Stimulated activated CD8-positive, alpha-beta memory T cell treated with anti-CD3 and anti-CD28 coated beads, Interleukin-15, amount 100 ng/mL, for 4 hours (primary cell): ENCODE measurements at places on chromosomes 4 and X.

GRCh38 chr4:152166567-152166966 is 369.3 kb downstream of the FBXW7 start:
- no peak for DNase-seq

DNA sequence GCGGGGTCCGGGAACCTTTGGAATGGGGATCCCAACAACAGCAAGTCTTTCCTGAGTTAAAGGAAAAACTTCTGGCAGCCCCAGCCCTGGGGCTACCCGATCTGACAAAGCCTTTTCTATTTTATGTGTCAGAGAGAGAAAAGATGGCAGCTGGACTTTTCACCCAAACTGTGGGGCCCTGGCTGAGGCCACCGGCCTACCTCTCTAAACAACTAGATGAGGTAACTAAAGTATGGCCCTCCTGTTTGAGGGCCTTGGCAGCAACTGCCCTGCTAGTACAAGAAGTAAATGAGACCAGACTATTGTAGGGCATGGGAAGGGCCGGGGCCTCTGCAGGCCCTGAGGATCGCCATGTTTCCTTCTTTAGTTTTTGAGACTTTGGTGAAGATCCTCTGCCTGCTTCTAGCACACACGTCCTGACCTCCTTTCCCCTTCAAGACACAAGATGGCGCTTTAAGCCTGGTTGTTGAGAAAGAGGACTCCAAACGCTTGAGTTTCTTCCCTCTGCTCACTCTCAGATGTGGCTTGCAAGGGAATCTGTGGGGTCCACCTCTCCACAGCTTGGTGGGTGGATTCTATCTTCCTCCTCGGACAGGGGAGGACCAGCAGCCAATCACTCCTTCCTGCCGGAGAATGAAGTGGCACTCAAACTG is 18.5 kb upstream of the DRD5 start:
- peak; percentile 3 for DNase-seq

GRCh38 chr4:153318696-153319320 is 25.7 kb upstream of the MND1 start:
- DNase-seq, result no peak

GRCh38 chr4:107115185-107115847 is 79.2 kb upstream of the DKK2 start:
- no peak for DNase-seq

DNA sequence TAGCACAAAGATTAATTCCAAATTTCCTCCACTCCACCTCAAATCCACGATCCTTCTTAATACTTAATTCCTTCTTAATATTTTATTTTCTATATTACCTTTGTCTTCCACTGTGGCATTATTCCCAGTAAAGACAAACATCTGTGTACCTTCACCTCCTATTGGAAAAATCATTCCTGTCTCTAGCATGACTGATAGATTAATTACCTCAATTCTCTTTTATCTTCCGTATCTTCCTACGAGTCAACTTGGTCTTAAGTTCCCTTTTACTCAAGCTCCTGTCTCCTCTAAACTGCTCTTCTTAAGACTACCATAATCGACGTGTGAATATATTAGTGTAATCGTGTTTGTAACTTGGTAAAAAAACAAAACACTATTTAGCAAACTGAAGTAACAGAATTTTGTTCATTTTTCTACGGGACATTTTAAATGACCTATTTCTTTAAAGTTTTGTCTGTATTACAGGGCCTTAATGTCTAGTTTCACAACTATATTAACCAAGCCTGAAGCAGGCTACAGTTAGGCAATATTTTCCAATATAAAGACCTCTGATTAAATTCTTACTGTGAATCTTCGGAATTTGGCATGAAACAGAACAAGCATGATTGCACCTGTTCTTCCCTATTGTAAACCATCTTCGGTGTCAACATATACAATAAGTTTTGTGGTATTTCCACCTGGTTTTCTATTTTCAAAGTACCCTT is 1.1 kb upstream of the USP38 start:
- no peak for DNase-seq

GRCh38 chr4:147825451-147826287 is 93.8 kb downstream of the ARHGAP10 start:
- no peak for DNase-seq

DNA sequence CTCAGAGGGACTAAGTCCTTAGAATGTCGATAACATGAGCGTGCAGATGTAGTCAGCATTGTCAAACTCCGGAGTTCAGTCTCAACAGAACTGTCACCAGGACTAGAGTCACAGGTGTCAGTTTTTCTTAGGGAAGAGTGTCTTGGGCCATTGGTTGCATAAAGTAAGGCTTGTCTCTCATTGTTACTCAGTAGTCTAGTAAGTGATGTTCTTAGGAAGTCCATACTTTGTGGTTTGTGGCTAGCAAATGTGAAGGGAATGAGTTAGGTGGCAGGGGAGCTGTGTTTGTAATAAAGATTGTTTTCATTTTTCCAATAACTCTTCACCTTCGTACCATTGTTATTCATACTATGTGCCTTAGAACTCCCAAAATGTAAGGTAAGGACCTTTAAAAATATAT is 119.6 kb downstream of the AFF2 start:
- DNase-seq, result no peak

DNA sequence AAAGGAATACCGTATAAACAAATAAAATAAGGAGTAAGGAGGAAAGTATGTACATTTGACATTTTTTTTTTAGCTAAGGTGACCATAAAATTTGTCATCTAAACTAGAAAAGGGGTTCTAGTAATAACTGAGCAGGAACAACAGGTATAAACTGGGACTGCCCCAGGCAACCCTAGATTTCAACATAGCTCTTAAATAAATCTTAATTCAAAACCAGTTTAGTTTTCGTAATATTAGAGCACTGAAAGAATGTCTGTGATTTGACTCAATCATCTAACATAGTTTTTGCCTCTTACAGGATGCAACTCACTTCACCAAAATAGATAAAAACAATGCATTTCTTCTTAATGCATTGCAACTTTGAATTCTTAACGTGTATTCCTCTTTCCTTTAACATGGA is 257.7 kb downstream of the ADAMTS3 start:
- no peak for DNase-seq

DNA sequence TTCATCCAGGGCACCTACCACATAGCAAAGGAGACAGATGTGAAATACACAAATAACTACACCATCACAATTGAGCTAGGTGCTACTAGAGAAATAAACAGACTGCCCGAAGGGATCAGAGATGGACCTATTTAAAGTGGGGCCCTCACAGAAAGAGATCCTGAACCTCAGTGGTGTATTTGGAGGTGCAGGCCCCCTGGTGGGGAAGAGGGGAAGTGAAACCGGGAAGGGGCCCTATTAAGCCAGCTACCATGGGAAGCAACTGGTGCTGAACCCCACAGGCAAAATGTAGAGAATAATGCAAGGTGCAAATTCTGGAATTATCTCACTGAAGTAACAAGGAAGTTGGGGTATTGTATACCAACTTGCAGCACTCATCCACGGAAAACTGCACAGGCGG is 78.6 kb upstream of the FAM9A start:
- no peak for DNase-seq

GRCh38 chr4:173827707-173828106 is 297.7 kb upstream of the HAND2 start:
- no peak for DNase-seq

DNA sequence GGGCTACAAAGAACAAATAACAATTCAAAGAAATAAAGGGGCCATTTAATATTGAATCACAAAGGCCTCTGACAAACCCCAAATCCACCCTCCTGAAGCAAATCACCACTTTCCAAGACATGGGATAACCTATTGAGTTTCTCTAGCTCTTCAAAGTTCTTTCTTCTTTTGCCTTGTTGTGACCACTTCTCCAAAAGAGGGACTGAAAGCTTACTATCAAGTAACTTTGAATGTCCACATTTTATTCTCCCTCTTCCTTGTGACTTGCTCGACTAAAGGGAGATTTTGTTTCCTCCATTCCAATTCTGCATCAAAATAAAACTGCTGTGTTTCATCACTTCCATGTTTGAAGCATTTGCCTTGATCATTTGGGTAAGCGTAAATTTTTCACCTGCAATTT is 166.6 kb upstream of the SLC7A11 start:
- no peak for DNase-seq

DNA sequence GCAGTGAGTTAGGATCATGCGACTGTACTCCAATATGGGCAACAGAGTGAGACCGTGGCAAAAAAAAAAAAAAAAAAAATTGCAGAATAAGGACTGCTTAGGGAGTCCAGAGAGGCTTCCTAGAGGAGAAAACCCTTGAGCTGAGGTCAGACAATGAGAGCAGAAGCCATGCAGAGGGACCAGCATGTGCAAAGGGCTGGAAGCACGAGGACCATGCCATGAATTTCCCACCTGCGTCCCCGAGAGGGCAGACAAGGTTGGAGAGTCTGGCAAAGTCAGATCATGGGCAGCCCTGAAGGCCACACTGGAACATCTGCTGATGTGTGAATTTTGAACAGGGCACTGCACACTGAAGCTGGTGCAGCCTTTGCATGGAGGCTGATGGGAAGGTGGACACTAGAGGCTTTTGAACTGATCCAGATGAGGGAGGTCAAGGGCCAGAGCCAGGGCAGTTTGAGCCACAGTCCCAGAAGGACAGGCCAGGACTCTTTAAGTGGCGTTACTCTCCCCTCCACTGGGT is 6.5 kb upstream of the JAKMIP1 start:
- no peak for DNase-seq

DNA sequence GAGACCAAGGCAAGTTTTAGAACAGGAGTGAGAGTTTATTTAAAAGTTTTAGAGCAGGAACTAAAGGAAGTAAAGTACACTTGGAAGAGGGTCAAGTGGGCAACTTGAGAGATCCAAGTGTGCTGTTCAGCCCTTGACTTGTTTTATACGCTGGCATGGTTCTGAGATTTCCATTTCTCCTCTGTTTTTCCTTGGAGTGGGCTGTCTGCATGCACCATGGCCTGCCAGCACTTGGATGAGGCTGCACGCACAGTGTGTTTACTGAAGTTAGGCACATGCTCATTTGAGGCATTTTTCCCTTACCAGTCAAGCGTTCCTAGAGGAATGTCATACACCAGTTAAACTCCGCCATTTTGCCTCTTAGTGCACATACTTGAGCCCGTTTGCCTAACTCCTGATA is 8.7 kb upstream of the ZNF674 start:
- no peak for DNase-seq

DNA sequence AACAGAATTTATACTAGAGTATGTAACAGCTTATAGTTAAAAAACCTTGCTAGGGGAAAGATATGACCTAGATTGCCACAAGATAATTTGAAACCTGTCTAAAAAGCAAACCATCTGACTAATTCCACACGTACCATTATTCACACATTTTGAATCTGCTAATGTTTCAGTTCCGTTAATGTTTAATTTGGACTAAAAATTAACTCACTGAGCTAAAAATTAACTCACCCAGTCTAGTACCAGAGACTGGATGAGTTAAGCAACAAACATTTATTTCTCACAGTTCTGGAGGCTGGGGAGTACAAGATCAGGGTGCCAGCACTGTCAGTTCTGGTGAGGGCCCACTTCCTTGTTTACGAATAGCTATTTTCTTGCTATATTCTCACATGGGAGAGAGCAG is 231.5 kb upstream of the DIAPH2 start:
- no peak for DNase-seq

DNA sequence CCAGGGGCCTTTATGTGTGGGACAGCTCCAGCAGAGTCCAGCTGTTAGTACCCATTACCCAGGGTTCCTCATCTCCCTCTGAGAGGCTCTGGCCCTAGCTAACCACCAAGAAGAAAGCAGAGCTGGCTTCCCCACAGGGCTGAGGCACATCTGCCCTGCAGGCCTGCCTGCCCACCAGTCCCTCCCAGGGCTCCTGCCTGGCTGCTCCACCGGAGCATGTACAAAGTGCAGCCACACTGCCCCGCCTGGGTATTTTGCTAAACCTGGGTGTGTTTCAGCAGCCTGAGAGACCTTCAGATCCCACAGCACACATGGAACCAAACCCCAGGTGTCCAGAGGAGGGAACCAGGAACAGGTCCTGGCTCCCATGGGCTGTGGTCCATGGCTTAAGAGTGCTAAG is 500.4 kb upstream of the KLHL4 start:
- no peak for DNase-seq

DNA sequence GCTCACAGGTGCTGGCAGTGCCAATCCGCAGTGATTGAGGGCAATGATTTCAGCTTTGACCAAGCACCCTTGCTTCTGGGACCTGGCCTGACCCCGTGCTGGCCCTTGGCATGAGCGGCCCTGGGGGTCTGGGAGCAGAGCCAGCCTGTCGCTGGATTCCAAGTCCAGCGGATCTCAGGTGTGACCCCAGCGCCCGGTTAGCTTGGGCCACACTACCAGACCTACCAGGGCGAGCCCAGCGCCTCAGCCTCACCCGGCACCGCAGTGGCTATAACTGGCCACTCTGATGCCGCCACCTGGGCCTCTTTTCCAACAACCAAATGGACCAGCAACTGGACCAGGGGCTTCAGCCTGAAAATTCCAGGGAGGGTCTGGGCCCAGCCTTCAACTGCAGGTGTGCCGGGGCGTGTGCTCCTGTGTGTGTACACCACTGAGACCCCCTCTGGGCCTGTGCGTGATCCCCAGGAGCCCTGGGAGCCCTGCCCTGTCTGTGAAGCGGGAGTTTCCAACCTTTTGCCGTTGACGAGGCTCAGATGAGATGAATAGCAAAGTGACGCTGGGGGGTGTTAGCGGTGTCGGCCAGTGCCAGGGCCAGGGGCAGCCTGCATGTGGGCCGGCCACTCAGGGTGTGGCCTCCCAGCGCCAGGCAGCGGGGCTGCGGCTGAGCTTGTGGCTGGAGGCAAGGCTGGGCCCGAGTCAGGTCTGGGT is 658 bp downstream of the SH3TC1 start:
- DNase-seq, result no peak

GRCh38 chr4:99947608-99948007 is 1.2 kb upstream of the DNAJB14 start:
- no peak for DNase-seq

- DNase-seq, result no peak
These were observed at the start of gene GABRQ for GRCh38 chrX:152637649-152638442. Gene GABRQ (plus strand): TSS chrX:152637895. CDS start chrX:152638203, 308 bp downstream.

- no peak for DNase-seq
These were observed 60.0 kb upstream of the LNX1 start for GRCh38 chr4:53651156-53651735.

GRCh38 chrX:136630881-136631280 is 17.1 kb upstream of the CD40LG start:
- no peak for DNase-seq

GRCh38 chr4:186161138-186161537 is 30.2 kb upstream of the CYP4V2 start:
- no peak for DNase-seq

- DNase-seq, result no peak
These were observed 92.0 kb downstream of the NAA11 start for GRCh38 chr4:79233820-79234219.
